ENCODE measurements at places on chromosomes 7 and 10.

- DNase-seq = no peak
Observed at GRCh38 chr7:21159506-21159905, 268.4 kb upstream of the SP4 start.

GRCh38 chr10:123462246-123462645 lies 203.9 kb upstream of the GPR26 start:
- DNase-seq = no peak

- DNase-seq = no peak
Observed at GRCh38 chr10:132554053-132554990, 16.7 kb downstream of the INPP5A start.

DNA sequence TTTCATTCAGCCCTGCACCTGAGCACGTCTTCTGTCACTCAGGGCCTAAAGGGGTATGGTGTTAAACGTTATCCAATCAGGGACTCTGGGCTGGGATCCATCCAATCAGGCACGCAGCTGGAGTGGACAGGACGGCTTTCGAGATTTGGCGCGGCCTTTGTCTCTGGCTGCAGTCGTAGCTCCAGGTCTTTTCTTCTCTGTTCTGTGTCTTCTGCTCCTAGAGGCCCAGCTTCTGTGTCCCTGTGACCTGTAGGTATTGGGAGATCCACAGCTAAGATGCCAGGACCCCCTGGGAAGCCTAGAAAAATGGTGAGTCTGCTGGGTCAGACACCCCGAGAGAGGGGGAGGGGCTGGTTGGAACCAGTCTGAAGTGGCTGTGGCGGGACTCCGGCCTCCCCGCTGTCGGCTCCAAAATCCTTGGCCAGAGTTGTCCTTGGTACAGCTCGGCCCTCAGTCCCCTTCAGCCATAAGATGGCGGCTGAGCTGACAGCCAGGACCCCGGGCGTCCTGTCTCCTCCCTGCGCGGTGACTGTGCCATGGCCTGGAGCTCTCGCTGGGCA lies 11.7 kb upstream of the ZNF680 start:
- DNase-seq = no peak

- no peak for DNase-seq
Observed at GRCh38 chr7:98000356-98000755, 10.4 kb upstream of the OCM2 start.

DNA sequence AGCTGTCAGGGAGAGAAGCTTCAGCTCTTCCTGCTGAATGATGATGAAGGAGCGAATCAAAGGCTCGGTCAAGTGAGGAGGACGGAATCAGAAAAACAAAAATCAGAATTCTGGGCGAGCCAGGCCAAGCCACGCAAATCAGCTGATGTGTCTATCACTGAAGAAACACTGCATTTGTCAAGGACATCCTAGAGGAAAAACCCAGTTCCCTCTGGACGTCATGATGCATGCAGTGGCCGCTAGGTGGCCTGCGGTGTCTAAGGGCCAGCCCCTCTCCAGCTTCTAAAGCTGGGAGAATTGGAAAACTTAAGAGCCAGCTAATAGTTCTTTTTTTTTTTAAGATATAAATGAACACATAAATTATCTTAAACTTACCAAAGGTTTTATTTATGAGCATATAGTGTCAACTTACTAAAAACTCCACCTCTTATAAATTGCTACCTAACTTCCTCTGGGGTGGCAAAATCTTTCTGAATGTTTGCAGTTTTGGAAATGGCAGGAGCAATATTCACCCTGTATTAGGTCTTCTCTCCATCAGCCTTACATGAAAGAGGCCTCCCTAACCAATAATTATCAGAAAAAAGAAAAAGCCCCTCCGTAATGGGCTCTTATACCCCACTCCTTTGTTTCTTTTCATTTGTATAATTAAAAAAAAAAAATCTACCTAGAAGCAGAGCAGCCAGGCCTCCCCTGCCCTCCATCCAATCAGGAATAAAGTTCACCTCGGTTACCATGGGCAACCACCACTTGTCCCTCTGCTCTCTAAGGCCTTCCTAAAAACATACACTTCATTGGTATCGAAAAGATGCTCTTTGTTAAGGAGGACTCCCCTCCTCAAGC lies 186.8 kb downstream of the USP6NL start:
- DNase-seq = no peak

DNA sequence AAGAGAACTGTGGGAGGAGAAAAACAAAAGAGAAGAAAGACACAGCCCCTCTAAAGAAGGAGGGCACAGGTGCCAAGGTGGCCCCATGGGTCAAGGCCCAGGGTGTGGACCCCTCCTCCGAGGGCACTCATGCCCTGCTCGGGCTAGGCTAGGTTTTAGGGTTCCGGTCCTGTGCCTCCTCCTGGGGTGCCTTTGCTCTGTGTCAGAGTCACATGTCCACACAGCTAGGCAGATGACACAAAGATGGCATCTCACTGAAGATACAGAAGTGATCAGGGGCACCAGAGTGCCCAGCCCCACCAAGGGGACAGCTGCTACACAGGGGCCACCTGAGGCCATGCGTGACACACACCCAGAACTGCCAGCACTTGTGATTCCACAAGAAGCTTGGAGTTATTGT lies 116.4 kb upstream of the PPIF start:
- DNase-seq = no peak

- no peak for DNase-seq
Observed at GRCh38 chr7:128323040-128323439, 20.7 kb downstream of the RBM28 start.

DNA sequence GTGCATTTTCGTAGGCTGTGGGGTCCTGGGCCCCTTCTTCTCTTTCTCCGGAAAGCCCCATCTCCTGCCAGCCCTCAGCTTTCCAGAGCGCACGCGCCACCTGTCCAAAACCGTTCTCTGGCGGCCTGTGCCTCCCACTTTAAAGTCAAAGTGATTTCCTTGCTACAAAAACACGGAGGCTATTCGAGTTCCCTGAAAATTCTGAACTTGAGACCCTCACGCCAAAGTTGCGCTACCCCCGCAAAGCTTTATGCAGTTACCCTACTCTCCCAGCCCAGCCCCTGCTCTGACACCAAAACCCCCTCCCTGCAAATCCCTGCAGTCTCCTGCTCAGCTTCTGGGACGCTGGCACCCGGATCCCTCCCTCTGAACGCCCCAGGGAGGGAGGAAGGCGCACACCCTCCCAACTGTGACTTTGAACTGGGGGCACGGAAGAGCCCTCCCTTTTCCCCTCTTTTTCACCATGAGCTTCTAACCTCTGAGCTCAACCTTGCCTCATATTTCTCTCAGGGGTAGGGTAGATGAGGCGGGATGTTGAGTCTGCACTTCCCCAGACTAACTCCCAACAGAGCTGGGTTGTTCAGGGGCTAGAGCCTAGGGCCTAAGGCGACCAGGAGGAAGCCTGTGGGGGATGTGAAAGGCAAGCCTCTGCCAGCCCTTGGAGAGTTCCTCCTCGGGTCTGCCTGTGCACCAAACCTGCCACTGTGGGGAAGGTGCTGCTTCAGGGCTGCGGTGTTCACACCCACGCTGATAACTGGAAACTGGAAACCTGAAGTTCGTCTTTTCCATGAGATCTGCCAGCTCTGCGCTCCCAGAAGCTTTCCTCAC lies 2.7 kb upstream of the PAX4 start:
- no peak for DNase-seq

DNA sequence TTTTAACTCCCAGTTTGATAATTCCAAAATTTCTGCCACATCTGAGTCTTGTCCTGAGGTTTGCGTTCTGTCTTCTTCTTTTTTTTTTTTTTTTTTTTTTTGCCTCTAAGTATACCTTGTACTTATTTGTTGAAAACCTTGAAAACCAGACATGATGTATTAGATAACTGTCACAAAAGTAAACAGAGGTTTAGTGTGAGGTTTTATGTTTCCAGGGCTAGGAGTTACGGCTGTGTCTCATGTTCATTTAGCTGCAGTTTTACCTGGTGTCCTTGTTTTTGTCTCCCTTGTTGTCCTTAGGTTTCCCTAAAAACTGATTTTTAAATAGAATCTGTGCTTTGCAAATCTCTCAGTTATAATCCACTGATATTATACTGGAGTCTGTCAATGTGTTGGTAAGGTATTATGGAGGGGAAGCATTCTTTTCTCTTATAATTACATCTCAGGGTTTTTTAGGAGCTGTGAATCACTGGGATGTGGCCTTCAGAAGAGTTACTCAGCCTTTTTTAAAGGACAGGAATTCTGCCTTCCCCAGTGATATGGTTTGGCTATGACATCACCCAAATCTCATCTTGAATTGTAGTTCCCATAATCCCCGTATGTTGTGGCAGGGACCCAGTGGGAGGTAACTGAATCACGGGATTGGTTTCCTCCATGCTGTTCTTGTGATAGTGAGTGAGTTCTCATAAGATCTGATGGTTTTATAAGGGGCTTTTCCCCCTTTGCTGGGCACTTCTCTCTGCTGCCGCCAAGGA lies 95.0 kb downstream of the CDCA7L start:
- DNase-seq = no peak

DNA sequence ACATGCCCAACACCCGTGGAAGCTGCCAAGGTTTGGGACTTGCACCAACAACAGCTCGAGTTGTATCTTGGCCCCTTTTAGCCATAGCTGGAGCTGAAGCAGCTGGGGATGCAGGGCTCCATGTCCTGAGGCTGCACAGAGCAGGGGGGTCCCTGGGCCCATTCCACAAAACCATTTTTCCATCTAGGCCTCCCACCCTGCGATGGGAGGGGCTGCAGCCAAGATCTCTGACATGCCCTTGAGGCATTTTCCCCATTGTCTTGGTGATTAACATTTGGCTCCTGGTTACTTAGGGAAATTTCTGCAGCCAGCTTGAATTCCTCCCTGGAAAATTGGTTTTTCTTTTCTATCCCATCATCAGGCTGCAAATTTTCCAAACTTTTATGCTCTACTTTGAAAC lies 637.8 kb upstream of the VSTM2A start:
- no peak for DNase-seq

DNA sequence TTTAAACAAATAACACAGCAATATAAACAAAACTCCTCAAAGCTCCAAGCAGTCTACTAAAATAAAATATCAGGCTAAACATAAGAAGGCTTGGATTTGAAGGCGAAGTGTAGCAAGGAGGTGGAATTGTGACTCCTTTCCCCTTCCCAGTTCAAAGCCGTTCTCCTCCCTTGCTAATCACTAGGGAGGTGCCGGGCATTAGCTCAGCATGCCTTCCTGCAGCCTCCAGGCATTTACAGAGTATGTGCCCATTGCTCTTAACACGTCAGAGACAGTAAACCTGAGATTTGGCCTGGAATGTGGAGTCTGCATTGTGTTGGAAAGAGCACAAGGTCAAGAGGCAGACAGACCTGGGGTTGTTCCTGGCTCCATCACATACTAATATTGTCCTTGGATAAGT lies 15.6 kb downstream of the CNNM1 start:
- DNase-seq = no peak

DNA sequence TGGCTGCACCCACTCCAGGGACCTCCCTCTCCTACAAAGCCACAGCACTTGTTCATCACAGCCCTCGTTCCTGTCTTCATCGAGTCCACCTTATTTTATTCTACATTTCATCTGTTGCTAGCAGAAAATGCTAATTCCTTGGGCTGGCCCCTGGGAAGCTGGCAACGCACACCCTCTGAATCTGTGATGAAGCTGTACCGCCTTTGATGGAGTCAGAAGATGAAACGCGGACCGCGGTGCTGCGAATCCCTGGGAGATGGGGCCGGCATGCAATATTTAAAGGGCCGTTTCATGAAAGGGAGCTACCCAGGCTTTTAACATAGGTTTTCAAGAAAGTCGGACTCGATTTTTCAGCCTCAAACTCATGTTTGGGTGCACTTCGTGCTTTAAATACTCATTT lies 88.5 kb downstream of the NPTX2 start:
- DNase-seq = no peak

GRCh38 chr7:157477550-157478212 lies 140.9 kb downstream of the DNAJB6 start:
- DNase-seq = no peak

- DNase-seq = no peak
Observed at GRCh38 chr7:10913457-10913856, 60.2 kb upstream of the PHF14 start.

DNA sequence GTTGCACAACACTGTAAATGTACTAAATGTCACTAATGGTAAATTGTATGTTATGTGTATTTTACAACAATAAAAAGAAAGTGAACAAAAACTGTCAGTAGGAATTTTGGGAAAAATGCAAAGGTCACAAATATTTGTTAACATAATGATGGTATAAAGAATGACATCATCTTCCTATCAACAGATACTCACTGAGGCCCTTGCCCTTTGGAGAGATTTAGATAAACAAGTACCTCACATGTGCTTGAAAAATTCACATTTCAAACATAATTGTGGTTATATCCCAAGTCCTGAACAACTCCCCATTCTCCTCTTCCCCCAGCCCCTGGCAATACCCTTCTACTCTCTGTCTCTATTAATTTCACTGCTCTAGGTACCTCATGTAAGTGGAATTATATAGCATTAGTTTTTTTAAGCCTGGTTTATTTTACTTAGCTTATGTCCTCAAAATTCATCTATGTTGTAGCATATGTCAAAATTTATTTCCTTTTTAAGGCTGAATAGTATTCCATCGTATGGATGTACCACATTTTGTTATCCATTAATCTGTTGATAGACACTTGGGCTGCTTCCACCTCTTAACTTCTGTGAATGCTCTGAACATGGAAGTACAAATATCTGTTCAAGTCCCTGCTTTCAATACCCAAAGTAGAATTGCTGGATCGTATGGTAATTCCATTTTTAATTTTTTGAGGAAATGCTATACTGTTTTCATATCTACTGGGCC lies 90.5 kb downstream of the WIPF3 start:
- no peak for DNase-seq

- DNase-seq = no peak
Observed at GRCh38 chr7:106419455-106420182, 134.8 kb upstream of the NAMPT start.

- no peak for DNase-seq
Observed at GRCh38 chr7:78620920-78621319, 822.3 kb downstream of the PHTF2 start.

DNA sequence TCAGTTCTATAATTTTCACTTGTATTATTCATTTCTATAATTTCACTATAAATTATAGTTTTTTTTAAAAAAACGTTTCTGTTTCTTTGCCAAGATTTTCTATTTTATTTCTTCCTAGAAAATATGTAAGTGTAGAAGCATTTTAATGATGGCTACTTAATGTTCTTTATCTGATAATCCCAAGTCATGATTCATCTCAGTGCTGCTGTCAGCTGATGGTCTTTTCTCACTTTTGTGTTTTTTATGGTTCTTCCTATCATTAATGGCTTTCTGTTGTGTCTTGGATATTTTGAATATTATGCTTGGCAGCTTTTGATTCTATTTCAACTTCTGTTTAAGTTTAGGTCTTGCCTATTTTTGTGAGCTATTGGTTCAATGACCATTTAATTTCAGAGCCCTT lies 268.6 kb downstream of the BAMBI start:
- no peak for DNase-seq

DNA sequence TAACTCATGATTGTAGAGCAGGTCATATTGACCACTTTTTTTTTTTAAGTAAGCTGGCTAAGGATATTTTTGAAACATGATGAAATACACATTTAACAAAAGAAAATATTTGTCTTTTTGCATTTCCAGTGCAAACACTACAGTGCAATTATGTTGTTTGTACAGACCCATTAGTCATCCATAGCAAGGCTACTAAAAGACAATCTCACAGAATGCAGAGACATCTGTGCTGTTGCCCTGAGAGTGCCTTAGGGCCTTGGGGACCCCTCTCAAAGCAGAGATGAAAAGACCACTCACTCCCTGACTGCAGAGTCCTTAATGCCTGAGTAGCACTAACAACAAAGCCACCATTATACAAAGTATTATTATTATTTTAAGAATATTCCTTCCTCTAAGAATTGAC lies 104.5 kb downstream of the NRCAM start:
- DNase-seq = no peak
